Left lobe of liver (tissue), 2 donors: ENCODE measurements at places on chromosomes 11 and 22.
A peak's percentile ranks its signal among the peaks of the same experiment; 100 is the strongest.

DNA sequence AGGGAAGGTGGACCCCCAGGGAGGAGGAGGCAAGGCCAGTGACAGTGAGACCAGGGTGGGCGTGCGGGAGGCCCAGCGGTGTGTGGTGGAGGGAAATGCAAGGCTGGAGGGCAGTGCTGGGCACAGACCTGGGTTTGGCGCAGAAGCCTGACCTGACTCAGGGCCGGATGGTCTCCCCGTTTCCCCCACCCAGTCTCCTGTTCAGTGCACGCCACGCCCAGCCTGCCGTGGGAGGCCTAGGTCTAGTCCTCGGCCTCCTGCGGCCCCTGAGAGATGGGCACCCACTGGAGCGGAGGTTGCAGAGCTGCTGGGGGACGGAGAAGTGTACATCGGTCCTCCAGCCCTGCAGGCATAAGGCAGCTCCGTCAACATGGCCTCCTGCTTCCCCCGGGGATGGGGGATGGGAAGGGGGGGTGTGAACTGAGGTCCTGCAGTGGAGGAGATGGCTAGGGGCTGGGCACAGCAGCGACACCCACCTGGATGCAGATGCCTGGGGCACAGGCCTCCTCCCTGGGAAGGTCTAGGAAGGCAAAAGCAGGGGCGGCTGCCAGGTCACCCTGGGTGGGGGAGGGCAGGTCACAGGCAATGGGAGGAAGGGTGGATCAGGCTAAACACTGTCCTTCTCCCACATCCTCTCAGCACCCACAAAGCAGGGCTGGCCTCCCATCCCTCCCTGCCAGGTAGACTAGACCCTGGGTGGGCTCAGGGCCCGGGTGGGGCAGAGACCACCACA lies 15.9 kb downstream of the IL17REL start:
- DNase-seq: peak; percentile 43

GRCh38 chr22:49638788-49639187 lies 188.9 kb downstream of the BRD1 start:
- no peak for DNase-seq

DNA sequence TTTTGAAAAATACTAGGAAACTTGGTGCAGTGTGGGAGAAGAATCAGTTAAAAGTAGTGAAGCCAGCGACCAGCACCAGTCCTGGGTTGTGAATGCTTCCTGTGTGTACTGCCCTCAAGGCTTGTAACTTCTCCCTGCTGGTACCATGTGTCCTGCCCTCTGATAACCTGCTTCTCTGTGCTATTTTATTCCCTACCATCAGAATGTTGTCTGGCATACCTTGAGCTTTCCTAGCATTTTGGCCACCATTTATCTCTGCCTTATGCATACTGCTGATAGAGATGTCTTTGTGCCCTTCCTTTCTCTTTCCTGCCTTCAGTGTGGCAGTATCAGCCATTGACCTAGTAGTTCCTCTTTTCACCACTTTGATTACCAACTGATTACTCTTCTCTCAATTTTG lies 2.0 kb downstream of the GTF2H1 start:
- no peak for DNase-seq

DNA sequence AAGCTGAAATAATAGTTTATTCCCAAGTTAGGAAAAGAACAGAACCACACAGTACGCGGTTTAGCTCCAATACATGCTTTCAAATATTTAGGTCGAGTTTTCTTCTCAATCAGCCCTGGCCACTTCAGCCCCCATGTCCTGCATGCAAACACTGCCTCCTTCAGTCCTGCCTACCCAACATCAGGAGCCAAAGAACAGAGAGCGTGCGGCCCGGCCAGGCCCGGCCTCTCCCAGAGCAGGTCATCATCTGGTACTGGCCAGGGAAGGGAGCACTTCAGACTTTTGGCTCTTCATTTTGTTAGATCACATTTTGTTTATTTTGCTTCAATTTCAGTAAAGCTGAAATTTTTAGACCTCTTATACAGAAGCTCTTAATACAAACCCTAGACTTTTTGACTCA lies 6.7 kb downstream of the BRD1 start:
- peak; percentile 65 for DNase-seq

DNA sequence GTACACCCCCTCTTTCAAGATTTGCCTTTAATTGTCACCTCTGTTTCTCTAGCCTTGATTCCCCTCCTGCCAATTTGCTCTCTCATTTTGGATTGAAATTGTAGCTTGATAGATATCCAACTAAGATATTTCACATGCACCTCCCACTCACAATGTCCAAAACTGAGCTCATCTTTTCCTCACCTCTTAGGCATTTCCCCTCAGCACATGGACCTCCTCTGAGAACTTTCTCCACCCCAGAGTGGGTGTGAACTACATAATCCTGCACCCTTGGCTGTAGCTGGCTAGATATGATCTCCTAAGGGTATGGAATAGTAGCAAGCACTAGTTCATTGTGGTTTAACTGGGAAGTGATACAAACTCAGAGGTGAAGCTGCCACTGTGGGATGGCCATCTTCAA lies 91.5 kb upstream of the SESN3 start:
- DNase-seq: no peak

DNA sequence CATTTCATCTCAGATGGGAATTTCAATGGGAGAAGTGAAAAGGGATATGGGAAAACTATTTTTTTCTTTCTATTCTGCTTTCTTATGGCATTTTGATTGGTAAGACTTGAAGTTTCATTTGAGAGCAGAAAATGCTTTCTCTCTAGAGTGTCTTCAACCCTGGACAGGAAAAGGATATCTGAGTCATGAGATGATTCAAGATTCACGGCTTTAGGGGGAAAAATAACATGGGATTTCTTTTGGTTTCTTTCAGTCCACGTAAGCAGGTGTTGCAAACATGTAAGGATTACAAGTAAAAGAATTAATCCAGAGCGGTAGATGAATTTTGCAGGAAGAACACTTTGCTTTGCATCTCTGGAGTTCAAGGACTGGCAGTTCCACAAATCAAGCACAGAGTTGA lies 1001.0 kb upstream of the TENM4 start:
- DNase-seq: no peak

- no peak for DNase-seq
Measured at GRCh38 chr11:40166892-40167291, 1292.6 kb downstream of the LRRC4C start.

DNA sequence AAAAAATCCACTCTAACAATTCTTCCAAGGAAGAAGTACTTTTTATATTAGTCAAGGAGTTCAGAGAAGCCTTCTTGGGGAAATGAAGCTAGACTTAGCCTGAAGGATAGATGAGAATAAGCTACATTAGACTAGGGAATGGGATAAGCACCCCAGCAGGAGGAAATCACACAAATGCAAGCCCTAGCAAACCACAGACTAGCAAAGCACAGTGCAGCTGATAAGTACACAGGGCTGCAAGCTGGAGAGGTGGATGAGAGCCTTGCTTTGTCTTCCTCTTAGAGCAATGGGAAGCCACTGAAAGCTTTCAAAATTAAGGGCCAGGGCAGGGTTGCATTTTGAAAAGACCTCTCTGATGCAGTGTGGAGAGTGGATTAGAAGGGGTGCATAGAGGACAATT lies 946.2 kb downstream of the LRRC4C start:
- DNase-seq: no peak

DNA sequence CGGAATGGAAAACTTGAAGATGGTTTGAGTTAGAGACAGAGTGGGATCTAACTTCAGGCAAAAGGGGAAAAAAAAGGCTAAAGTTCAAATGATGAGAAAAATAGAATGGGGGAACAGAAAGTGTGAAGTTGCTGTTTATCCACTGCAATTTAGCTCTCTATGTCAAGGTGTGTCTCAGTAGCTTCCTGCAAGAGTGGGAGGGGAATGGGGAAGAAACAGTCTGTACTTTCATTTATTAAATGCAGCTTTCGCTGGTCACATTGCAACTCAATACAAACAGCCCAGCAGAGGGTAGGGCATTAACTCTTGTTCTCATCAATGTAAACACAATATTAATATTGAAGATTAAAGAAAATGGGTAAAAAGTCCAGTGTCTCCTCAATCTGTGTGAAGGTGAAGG lies 214.7 kb upstream of the SYN3 start:
- DNase-seq: no peak

DNA sequence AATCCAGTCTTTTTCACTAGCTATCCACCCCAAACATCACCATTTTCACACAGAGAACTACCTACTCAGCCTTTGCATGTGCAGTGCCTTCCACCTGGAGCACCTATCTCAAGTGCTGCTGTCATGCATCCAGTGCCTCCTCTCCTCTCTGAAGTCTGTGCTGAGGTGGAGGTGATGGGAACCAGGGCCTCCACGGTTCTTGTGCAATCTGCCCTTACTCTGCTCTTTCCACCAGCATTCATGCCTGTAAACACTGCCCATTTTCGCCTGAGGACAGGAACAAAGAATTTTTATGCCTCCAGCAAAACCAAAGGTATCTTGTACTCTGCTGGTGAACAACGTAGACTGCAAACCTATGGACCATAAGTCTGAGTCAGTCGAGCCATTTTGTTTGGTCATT lies 27.0 kb downstream of the PITPNB start:
- DNase-seq: peak; percentile 76

DNA sequence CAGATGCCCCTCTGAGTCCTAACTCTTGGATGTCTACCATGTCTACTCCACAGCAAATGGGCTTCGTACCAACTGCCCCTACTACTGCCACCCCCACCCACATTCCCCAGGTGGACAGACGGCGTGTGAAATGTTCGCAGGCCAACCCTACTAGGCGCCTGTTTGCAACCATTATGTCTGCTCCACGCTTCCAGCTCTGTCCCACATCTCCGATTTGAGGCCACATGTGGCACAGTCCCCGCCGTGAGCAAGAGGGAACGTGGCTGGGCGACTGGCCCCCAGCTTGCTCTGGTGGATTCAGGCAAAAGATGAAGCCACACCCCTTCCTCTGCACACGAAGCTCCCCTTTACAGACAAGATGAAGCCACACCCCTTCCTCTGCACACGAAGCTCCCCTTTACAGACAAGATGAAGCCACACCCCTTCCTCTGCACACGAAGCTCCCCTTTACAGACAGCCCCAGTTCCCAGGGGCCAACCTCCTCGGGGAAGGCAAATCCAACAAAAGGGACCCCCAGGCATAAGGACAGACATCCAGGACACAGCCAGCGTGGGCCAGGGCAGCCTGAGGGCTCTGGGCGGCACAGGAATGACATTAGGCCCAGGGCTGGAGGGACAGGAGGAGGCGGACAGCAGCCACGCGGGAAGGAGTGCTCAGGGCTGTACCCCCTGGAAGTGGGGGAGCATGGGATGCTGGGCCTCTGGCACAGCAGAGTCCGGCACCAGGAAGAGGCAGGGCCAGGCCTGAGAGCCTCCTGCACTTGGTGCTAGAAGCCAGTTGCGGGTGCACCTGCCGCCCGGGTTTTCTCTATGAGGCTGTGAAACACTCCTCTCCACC lies 106.2 kb downstream of the SHANK2 start:
- DNase-seq: no peak

- no peak for DNase-seq
Measured at GRCh38 chr11:113334183-113334582, 19.8 kb downstream of the TTC12 start.
